ENCODE measurements at places on chromosomes 3 and 15.

- no peak for DNase-seq
These were observed 169.5 kb upstream of the THBS1 start for GRCh38 chr15:39411102-39411989.

- DNase-seq = no peak
These were observed 10.1 kb downstream of the CRTC3 start for GRCh38 chr15:90539789-90540188.

GRCh38 chr3:140559546-140559945 lies 118.3 kb upstream of the TRIM42 start:
- DNase-seq = no peak

DNA sequence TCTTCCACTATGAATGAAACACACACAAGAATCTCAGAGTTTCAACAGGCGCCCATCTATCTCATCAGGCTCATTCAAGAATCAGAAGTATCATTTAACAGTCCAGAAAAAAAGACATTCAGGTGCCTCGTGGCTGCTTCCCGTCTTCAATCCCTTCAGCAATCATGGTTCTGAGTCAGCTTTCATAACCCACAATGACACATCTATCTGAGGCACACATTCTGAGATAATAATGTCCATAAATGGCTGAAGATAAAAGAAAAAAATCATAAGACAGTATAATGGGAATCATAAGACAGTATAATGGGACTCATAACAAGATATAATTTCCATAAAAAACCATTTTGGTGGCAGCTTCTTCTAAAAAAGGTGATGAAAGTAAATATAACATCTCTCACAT lies 52.4 kb downstream of the TNIK start:
- DNase-seq = no peak

- DNase-seq = no peak
These were observed 981.9 kb downstream of the FHIT start for GRCh38 chr3:60269377-60269776.

GRCh38 chr3:97952280-97952679 lies 20.0 kb downstream of the RIOX2 start:
- DNase-seq = no peak

DNA sequence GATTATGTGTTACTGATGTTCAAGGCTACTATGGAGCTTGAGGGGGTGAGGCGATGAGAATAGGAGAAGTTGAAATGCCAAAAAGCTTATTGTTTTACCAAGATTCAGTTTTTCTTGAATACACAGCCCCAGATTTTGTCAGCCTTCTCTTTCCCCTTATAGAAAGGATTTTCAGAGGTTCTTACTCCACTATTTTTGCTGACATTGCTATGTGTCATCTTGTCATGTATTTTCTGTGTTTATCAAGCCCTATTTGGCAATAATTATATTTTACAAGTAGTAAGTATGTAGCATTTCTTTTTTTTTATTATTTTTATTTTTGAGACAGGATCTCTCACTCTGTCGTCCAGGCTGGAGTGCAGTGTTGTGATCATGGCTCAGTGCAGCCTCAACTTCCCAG lies 133.1 kb downstream of the ATG7 start:
- DNase-seq = no peak

DNA sequence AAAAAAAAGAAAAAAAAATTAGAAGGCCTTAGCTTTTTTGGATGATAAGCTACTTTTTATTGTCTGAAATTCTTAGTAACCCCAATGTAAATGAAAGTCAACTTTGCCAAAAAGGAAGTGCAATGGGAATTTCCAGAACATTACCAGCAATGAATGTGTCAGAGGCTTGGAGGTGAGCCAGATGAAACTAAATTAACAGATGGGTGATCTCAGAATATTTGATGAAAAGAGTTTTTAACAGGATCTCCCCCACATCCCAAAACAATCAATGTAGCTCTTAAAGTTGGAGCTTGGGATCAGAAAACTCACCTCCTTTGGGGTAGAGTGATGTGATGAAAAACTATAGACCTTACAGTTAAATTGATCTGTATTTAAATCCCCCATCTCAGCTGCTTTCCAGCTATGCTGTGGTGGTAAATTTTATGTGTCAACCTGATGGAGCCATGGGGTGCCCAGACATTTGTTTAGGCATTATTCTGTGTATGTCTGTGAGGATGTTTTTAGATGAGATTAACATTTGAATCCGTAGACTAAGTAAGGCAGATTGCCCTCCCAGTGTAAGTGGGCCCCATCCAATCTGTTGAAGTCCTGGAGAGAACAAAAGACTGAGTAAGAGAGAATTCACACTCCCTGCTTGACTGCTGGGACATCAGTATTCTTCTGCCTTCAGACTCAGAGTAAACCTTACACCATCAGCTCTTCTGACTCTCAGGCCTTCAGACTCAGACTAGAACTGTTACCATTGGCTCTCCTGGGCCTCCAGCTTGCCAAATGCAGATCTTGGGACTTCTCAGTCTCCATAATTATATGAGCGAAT lies 84.3 kb upstream of the TNFSF10 start:
- no peak for DNase-seq

GRCh38 chr3:30989276-30990030 lies 95.0 kb upstream of the GADL1 start:
- DNase-seq = no peak

GRCh38 chr3:182710557-182711157 lies 82.6 kb upstream of the ATP11B start:
- no peak for DNase-seq

- DNase-seq = no peak
These were observed 41.2 kb downstream of the PARP15 start for GRCh38 chr3:122618614-122619013.

DNA sequence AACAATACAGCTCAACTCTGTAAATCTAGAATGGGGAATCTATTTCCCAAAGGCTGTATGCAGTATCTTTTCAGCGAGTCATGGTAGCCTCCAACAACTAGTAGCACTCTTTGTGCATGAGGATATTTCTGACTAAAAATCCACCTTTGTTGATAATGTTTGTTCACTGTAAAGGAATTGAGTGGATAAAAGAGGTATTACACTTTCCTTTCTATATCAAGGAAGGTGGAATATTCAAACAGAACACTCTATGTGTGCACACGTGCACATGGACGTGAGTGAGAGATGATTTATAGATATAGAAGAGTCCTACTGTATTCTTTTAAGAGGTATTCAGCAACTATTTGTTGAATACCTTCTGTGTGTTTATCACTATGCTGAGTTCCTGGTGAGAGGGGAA lies 68.2 kb downstream of the CMSS1 start:
- DNase-seq = no peak

- no peak for DNase-seq
These were observed 1.5 kb downstream of the PLCL2 start for GRCh38 chr3:16886303-16886683.

DNA sequence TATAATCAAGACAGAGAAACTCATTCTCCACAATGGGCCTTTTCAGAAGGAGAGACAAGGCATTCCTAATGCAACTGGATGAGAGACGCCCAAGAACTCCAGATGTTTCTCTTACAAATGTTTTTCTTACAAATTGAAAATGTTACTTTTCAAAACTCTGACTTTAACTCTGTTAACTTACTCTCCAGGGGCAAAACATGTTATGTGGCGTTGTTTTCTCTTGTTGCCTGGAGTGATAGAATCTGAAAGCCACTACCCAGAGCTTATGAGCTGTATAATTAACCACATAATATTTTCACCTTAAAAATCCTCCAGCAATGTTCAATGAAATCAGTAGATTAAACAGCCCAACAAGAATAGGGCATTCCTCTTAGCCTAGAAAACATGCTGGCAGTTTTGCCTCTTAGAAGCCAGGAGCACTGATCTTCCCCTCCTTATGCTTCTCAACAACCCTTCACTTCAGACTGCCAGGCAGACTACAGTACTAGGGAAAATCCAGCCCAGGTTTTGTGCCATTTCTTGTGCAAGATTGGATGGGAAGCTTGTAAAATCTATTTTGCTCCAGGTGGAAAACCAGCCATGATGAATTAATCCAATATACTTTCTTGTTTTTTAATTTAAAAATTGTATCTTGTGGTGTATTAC lies 186.7 kb upstream of the GADL1 start:
- DNase-seq = no peak

DNA sequence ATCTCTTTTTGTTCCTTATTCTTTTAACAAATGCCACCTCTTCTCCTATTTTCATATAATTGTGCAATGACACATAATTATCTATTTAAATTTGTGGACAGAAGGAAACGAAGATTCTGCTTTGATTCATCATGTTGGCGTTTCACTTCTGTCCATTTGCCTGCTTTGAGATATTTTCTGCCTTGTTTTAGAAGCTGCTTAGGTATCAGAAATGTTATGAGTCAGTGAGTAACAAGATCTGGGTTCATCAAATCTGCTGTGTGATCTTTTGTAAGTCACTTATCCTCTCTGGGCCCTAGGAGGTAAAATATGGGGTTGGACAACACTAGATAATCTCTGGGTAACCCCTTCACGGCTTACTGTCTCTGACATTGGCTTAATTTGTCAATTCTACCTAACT lies 7.3 kb upstream of the MINDY4B start:
- no peak for DNase-seq

DNA sequence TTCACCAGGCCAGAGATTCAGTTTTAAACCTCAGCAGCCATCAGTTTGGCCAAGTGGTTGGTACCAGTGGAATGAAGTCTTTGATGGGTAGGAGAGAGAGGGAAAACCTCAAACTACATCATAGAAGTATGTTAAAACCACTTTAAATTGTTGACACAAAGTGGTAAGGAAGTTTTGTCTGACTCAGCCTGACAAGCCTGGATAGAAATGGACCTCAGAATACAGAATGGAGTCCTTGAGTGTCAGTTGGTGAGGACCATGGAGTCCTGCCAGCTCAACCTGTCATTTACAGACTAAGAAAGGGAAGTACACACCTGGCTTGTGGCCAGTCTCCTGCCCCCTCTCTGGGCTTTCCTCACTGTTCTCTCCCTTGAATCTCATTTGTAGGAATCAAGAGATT lies 12.1 kb downstream of the EAF1 start:
- DNase-seq = no peak

DNA sequence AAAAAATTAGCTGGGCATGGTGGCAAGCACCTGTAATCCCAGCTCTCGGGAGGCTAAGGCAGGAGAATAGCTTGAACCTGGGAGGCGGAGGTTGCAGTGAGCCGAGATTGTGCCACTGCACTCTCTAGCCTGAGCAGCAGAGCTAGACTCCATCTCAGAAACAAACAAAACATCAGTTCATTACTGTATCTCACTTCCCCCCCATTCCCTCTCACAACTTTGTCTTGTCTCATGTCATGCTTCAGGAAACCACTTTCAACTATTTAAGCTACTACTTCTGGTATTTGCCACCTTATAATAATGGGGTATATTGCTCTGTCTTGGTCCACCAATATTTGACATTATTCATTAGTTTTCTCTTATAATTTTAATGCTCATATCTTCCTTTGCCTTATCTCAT lies 26.2 kb downstream of the PIK3CA start:
- no peak for DNase-seq

GRCh38 chr3:57752307-57752706 lies 3.8 kb upstream of the SLMAP start:
- DNase-seq = no peak

DNA sequence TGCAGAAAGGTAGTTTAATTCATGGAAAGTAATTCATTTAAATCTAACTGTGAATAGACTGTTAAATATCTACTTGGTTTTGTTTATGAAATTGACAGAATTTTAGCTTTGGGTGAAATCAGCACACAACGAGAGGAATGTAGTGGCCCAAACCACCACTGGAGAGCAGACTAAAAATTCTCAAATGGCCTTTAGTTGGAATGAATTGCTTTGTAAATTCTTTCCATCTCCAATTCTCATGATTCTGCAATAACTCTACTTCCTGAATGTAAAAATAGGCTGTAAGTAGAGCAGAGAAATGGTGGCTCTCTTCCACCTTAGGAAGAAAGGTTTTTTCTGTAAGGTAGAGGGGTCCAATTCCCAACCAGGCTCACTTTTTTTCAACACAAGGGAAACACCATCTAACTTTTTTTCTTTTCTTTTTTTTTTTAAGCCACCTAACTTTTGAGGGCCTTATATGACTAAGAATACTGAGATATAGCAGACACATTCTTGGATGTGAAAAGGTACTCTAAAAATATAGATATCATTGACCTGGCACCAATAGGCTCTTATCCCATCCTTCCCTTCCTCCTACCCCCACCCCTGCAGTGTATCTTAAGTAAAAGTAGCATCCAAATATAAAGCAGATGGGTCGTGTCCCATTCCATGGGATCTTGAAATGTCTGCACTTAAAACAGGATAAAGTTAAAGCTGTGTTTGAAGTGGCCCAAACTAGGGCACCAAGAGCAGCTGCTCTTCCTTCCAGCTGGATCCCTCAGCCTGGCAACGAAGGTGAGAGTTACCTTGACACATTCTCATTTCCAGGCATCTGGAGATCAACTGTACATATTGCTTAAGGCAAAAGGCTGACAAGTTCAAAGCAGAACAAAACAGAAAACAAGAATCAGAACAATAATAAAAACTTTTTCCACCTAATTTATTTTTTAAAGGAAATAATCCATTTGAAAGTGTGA lies 194.1 kb downstream of the TPRG1 start:
- no peak for DNase-seq

DNA sequence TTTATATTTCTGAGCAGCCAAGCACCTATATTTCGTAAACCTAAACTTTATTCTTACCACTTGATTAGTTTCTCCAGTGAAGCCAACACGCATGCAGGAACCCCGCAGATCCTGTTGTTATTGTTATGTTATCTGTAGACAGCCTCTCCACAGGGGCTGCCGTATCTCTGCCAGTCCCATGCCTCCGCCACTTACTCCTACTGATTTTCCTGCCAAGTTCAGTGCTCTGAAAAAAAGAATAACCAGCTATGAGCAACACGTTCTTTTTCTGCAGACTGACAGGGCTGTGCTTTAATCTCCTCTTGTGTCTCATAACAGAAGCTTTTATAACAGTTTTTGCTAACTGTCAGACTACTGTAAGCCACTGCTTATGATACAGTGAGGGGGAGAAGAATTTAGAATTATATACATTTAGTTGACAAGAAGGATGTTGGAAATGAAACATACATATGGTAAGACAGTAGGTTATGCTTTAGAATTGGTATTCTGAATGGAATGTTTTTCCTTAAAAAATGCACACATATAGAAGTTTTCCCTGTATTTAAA lies 347.4 kb downstream of the SI start:
- DNase-seq = no peak

DNA sequence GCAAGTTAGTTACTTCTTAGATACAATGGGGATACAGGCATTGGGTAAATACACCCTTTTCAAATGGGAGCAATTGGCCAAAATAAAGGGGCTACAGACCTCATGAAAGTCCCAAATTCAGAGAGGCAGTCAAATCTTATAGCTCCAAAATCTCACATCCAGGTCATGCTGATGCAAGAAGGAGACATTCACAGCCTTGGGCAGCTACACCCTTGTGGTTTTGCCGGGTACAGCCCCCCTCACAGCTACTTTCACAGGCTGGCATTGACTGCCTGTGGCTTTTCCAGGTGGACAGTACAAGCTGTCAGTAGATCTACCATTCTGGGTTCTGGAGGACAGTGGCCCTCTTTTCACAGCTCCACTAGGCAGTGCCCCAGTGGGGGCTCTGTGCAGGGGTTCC lies 17.5 kb upstream of the PLSCR1 start:
- DNase-seq = no peak

- no peak for DNase-seq
These were observed 804.2 kb upstream of the NECTIN3 start for GRCh38 chr3:110267304-110267845.

Data from stimulated activated CD8-positive, alpha-beta memory T cell treated with anti-CD3 and anti-CD28 coated beads, Interleukin-4, amount 100 ng/mL, for 1 hour (primary cell).